ENCODE measurements at places on chromosomes 6 and 20. TPM values are rescaled to one million over a fixed set of nuclear protein-coding genes. Genes with fewer than 3 reads are reported as not detected.

Gene SEMG2
- not detected for total RNA-seq

Gene OR2B6
- total RNA-seq: 0.26 TPM

Gene MRAP2
- 2.5 TPM for total RNA-seq

DNA sequence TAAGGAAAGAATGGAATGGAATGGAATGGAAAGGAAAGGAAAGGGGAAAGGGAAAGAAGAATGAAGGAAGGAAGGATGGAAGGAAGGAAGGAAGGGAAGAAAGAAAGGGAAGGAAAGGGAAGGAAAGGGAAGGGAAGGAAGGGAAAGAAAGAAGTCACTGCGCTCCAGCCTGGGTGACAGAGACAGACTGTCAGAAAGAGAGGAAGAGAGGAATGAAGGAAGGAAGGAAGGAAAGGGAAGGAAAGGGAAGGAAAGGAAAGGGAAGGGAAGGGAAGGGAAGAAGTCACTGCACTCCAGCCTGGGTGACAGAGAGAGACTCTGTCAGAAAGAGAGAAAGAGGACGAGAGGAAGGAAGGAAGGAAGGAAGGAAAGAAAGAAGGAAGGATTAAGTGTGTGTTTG lies 221.2 kb upstream of the LAMP5 start:
- DNase-seq: no peak

GRCh38 chr6:153392156-153392555 lies 261.1 kb upstream of the RGS17 start:
- no peak for DNase-seq

DNA sequence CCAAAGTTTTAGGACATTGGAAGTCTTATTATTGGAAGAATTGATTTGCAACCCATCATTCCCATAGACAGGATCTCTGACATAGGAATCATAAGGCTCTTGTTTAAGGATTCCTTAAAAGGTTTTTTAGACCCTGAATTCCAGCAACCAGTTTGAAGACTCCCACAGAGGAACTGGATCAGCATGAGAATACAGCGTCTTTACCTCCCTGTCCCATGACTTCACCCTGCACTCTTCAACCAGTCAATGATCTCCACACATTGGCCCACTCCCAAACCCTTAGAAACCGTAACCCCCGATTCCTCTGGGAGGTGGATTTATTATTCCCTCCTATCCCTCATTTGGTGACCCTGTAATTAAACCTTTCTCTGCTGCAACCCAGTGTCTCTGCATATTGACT lies 150.7 kb upstream of the PLCB4 start:
- DNase-seq: no peak

Measured in Panc1 (cell line).